Ureter (tissue), 1 donor: ENCODE measurements at places on chromosomes 12 and 14.

DNA sequence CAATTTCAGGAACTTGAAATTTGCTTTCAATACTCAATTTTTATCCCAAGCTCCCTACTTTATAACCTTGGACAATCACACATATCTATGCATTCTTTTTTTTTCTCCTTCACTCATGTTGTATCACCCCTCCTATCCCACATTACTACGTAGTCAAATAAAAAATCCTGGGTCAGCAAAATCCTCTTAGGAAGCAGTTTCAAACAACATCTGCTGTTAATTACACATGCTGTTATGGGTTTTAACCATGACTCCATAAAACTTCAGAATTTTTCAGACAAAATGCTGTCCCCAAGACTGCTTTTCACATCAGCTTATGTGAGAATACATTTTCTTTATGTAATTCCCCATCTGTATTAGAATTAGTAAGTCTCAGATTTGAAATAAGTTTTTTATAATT lies 61.7 kb downstream of the LRFN5 start:
- no peak for DNase-seq

- peak; percentile 80 for DNase-seq
Observed at GRCh38 chr14:103128631-103129300, 5.5 kb downstream of the TNFAIP2 start.

DNA sequence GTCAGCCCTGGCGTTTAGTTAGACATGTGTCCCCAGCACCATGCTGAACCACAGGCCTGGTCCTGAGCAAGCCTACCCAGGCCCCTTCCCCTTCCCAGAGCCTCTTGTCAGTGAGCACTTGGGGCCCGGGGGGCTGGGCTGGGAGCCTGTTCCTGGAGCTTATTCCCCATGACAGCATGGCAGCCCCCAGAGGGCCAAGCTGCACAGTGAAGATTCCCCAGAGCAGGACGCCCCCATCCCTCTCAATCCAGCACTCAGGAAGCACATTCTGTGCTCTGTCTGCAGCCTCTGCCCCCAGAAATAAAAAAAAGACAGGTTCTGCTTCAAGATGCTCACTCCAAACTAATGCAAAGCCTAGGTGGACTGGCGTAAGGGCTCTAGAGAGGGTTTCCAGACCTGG lies 117.3 kb downstream of the LGMN start:
- DNase-seq: no peak

DNA sequence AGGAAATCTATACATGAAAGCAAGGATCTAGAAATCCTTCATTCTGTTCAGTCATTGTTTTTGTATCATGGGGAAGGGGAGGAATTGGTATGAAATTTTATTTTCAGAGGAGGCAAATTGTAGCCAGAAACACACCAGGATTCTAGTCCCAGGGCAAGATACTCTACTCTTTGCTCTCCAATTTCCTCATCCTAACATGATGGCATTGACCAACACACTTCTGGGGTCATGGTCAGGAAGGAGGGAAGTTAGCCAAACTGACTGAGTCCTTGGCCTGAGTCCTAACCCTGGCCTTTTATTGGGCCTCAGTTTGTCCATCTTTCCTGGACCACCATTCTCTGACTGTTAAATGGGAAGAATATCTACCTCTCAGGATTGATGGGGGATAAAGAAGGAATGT lies 65.5 kb downstream of the BBS10 start:
- no peak for DNase-seq

DNA sequence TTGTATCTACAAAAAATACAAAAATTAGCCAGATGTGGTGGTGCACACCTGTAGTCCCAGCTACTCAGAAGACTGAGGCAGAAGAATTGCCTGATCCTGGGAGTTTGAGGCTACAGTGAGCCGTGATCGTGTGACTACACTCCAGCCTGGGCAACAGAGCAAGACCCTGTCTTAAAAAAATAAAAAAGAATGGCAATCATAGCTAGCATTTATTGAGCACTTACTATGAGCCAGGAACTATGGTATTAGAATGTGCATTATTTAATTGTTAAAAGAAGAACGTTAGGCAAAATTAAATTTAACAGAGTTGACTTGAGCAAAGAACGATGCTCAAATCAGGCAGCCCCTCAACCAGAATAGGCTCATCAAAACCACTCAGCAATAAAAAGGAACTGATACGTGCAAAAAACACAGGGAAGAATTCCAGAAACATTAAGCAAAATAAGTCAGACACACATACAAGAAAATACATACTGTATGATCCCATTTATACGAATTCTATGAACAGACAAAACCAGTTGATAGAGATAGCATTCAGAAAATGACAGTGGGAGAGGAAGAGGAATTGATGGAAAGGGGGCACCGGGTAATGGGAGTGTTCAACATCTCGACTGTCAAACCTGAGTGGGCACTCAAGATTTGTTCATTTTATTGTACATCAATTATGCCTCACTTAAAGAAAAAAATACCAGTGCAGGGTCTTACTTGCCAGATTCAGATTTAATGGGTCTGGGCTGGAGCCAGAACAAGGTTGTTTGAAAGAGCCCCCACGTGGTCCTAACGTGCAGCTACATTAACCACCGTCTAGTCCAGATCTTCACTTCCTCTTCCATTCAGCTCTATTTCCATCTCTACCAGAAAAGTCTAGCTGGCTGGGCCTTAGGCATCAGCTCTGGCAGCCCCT lies 8.0 kb downstream of the SCNN1A start:
- DNase-seq: no peak

DNA sequence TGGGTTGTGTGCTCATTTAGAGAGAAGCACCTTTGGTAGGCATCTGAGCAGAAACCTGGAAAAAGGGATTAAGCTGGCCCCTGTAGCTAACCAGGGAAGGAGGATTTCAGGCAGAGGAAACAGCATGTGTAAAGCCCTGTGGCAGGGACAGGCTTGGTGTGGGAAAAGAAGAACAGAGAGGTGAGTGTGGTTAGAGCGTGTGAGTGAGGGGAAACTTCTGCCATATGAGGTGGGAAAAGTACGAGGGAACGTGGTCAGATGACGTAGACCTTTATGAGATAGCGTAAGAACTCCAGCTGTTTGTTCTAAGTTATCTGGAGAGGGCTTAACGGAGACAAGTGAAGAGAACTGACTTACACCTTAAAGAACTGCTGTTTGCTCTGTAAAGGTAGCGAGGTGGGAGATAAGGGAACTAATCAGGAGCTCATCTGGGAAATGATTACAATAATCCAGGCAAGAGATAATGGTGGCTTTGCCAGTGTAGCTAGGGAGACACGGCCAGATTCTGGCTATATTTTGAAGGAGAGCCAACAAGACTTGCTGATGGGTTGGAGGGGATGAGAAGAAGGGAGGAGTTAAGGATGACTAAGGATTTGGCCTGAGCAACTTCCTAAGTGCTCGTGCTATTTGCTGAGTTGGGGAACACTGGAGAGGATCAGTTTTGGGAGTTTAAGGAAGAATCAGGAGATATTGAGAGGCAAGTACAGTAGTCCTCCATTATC lies 234.0 kb downstream of the ETNK1 start:
- no peak for DNase-seq
